ENCODE measurements at places on chromosomes 1 and 21. TPM values are rescaled to one million over a fixed set of nuclear protein-coding genes. Genes with fewer than 3 reads are reported as not detected.

Gene MRTO4
- 67.6 TPM for total RNA-seq

Gene ZNF669
- total RNA-seq, result 4.0 TPM

Gene MAP3K21
- 10.5 TPM for total RNA-seq

Gene BGLAP
- 0.23 TPM for total RNA-seq

Gene PROX1
- 0.12 TPM for total RNA-seq

Gene TNNT2
- 0.39 TPM for total RNA-seq

Data from A549 treated with GW870086 at 1 μM for 4 hours (cell line).